ENCODE measurements at places on chromosomes 16 and 17.

DNA sequence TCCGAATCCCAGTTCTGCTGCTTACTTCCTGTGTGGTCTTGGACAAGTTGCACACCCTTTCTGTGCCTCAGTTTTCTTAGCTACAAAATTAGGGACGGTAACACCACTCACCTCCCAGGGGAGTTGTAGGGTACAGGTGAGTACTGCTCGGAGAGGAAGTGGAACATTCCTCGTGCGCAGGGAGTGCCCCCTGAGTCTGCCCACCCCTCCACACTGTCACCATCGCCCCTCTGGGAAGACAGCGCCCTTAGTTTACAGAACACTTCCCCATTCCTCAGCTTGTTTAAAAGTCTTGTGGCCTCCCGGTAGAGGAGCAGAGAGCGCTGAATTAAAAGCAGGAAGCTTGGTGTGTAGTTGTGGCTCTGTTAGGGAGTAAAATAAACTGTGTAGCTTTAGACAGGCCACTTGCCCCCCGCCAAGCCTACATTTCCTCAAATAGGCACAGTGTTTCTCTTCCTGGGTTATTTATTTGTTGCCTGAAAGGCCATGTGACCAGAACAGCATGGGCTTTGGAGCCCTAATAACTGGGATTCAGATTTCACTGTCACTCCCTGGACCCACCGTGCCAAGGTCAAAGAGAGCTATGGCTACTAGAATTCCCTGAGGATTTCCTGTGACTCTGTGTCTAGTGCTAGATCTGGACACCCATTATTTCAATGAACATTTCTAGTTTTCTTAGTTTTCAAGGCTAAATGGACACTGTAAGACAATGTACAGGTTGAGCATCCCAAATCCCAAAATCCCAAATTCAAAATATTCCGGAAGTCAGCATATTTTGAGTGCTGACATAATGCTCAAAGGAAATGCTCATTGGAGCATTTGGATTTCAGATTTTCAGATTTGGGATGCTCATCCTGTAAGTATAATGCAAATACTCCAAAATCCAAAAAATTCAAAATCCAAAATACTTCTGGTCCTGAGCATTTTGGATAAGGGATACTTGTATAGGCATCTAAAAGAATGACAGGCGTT, 372.5 kb downstream of the SNX29 start:
- H3K4me3 ChIP-seq = no peak overlapping the region
- H3K27me3 ChIP-seq = no peaks in the 10 kb centered on the region
- H3K4me1 ChIP-seq = no peaks in the 10 kb centered on the region
- no peak overlapping the region for H3K27ac ChIP-seq

DNA sequence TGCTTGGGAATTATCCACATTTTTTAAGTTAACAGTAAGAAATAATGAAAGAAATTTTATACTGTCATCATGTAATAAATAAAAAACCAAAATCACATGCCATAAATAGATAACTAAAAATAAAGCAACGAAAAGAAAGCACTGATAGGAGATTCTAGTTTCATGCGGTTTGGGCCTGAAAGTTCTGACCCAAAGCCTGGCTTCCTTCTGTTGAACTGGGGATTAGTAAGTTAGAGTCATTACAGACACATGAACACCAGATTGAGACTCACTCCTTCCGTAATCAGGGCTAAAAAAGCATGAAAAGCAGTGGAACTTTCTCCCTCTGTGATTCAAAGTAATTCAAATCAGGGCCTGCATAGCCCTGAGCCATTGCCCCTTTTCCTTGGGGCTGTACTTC, 13.2 kb upstream of the SLC6A2 start:
- no peaks in the 10 kb centered on the region for H3K4me1 ChIP-seq
- no peak overlapping the region for H3K27ac ChIP-seq
- H3K36me3 ChIP-seq = no peaks in the 10 kb centered on the region

GRCh38 chr17:8965394-8966168, at the start of gene PIK3R5:
PIK3R5 (minus strand) TSS chr17:8965707; CDS start chr17:8911494, 54,213 bp downstream.
- no peak within 1 kb of the TSS for H3K27ac ChIP-seq
- H3K4me3 ChIP-seq = no peak within 1 kb of the TSS
- H3K27me3 ChIP-seq = peaks cover 24% of the 10 kb centered on the region
- DNase-seq = no peak

- no peaks in the 10 kb centered on the region for H3K27me3 ChIP-seq
- H3K36me3 ChIP-seq = no peaks in the 10 kb centered on the region
- peak overlapping the region; percentile 32 for H3K4me3 ChIP-seq
Observed at GRCh38 chr16:53509906-53510703, 7.1 kb upstream of the AKTIP start.
